Activated CD8-positive, alpha-beta memory T cell treated with anti-CD3 and anti-CD28 coated beads for 1 hour (primary cell): ENCODE measurements at places on chromosomes 11 and 22.

GRCh38 chr22:50310949-50311444 lies 3.6 kb upstream of the PLXNB2 start:
- no peak for DNase-seq

- no peak for DNase-seq
Measured at GRCh38 chr11:78940500-78941225, 366.0 kb upstream of the NARS2 start.

GRCh38 chr22:25030636-25031035 lies 78.1 kb downstream of the KIAA1671 start:
- no peak for DNase-seq

GRCh38 chr22:45579306-45579705 lies 76.6 kb downstream of the FBLN1 start:
- DNase-seq = no peak

GRCh38 chr22:39177791-39178190 lies 25.3 kb upstream of the CBX7 start:
- no peak for DNase-seq

GRCh38 chr11:112165049-112165448 lies 1.2 kb upstream of the IL18 start:
- no peak for DNase-seq

DNA sequence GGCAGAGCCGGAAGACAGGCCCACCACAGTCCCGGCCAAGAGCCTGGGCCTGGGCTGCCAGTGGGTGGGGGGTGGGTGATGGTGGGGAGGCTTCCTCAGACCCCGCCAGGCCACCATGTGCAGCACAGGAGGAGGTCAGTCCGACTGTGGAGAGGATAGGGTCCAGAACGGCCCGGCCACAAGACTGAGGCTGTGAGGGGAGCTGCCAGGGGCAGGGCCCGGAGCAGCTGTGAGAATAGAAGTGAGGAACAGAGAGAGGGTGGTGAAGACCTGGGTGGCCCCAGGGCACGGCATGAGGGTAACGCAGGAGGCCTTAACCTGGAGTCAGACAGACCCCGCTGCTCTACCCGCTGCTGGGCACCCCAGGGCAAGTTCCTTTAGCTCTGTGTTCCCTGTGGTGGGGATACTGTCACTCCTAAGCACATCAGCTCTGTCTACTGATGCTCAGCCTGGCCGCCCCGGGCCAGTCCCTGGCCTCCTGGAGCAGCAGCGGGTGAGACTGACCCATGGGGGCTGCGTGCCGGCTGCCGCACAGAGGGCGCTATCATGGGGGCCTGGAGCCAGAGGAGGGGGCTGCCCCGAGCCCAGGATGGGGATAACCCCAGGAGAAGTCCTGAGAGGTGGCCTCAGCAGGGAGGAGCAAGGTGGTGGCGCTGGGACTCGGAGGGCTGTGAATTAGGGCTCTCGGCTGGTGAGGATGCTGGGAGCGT lies 1.7 kb downstream of the FERMT3 start:
- no peak for DNase-seq

- DNase-seq = no peak
Measured at GRCh38 chr22:31719850-31720471, 30.0 kb downstream of the PRR14L start.

GRCh38 chr11:115425816-115426215 lies 78.4 kb downstream of the CADM1 start:
- no peak for DNase-seq

DNA sequence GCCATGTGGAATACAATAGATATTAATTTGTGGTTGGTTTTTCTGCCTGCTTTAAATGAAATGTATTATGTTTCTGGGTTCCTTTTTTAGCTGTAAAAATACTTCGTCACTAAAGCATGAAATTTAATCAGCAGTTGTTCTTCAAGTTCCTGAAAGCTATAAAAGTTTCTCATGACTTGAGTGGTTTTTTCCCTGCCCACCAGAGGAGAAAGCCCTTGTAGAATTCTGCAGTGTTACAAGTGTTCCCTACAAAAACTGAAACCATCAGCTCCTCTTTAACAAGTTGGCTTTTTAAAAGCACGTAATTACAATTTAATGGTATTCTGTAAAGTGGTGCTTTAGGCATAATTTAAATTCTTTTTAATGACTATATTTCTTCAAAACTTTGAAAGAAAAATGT lies 56.2 kb downstream of the PANX1 start:
- DNase-seq = no peak

DNA sequence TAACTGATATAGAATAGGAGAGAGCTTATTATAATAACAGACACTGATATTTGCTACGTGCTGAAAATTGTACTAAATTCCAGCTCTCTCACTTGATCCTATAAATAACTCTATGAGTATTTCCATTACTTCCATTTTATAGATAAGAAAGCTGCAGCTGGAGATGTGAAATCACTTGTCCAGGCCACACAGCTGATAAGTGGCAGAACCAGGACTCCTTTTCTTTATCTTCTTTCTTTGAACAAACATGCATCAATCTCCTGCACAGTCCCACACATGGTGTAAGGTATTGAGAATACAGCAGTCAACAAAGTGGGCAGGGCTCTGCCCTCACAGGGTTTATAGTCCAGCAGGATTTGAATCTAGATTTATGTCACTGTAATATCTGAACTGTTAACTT lies 652.1 kb downstream of the NELL1 start:
- DNase-seq = no peak

DNA sequence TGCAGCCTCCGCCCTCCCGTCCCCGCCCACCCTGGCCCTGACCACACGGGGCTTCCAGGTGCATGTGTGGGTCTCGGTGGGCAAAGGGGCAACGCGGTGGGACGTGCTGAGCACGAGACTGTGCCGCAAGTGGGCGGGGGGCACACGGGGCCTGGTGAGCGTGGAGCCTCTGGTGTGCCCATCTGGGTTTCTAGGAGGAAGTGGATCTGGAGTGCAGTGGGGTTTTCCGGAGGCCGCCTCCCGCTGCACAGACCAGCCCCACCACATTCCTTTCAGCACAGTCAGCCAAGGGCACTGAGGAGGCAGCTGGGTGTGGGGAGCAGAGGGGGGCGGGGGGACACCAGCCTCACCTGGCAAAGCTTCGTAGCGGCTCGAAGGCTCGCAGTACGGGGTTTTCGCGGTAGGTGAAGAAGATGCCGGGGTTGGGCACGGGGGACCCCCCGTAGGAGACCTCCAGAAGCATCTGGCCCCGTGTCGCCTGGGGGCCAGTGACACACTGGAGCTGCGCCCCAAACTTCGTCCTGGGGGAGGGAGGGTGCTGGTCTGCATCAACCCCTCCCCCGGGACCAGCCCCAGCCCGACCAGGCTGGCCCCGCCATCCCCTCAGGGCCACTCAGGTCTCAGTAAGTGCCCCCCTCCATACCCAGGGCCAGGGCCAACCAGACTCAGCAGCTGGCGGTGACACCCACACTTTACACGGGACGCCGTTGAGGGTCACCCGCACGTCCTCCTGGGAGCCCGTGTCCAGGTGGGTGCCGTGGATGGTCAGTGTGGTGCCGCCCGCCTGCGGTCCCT lies 12.4 kb upstream of the MAPK11 start:
- DNase-seq = no peak

- no peak for DNase-seq
Measured at GRCh38 chr11:16745950-16746605, 7.6 kb downstream of the C11orf58 start.

DNA sequence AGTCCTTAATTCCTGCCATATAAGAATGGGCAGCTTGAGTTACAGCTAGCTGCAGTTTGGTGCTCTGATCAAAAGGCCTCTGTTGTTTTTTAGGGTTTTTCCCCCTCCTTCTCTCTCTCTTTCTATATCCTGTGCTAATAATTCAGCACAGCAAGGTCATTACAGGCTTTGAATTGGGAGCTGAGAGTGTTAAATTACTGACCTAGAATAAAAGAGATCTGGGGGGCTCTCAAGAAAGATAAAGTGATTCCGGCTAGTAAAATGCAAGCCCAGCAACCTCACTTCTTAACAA lies 84.9 kb downstream of the CSTPP1 start:
- no peak for DNase-seq

- no peak for DNase-seq
Measured at GRCh38 chr11:131889760-131890581, 519.6 kb downstream of the NTM start.

DNA sequence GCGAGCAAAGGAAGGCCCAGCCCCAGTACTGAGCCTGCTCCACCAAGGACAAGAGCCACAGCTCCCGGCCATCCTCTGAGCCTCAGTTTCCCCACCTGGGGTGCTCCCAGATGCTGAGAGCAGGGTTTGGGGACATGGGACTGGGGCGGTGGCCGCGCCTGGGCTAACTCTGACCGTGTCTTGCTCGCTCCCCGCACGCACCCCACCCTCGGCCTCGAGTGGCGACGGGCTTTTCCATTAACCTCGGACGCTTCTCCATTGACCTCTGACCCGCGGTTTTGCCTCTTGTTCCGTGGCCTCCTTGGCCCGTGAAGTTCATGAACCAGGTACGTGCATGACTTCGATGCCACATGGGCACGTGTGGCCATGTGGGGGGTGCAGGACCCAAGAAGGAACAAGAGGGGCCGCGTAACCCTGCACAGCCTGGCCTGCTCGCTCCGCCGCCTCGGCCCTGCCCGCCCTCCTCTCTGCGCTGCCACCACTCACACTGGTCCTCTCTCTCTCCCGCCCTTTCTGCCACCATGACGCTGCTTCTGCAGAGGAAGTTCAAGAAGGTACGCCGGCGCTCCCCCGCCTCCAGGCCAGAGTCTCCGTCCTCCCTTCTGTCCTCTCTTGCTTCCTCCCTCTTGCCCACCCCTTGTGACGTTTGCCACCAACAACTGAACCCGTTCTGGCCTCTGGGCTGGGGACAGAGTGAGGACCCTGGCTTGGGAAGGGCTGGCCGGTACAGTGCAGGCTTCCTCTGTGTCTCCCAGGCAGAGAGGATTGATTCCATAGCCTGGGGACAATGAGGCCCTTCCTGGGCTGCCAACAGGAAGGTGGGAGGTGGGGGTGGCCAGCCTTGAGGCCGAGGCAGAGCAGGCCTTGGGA lies 6.9 kb downstream of the TNNT3 start:
- DNase-seq = no peak

DNA sequence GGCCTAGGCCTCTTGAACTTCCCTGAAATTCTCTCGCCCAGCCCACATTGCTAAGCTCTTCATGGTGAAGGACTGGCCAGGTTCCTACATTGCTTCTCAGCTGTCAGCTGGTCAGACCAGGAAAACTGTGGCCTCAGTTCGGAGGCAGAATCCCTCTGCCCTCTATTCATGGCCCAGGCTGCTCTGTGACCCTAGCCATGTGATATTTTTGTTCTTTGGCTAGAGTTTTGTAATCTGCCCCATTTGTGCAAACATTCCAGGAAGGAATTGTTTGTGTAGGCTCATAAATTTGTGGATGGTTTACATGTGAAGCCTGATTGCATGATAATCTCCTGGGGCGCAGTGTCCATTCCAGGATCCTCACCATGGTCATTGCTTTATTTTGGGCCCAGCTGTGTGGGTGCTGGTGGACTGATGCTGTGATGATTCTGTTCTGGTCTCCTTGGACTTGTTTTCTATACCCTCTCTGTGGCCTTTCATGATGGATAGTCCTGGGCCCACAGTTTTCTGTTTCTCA lies 149.1 kb upstream of the E2F8 start:
- no peak for DNase-seq

- DNase-seq = no peak
Measured at GRCh38 chr22:49774499-49775151, 53.0 kb downstream of the BRD1 start.

- no peak for DNase-seq
Measured at GRCh38 chr11:128625746-128626145, 38.4 kb upstream of the ETS1 start.

DNA sequence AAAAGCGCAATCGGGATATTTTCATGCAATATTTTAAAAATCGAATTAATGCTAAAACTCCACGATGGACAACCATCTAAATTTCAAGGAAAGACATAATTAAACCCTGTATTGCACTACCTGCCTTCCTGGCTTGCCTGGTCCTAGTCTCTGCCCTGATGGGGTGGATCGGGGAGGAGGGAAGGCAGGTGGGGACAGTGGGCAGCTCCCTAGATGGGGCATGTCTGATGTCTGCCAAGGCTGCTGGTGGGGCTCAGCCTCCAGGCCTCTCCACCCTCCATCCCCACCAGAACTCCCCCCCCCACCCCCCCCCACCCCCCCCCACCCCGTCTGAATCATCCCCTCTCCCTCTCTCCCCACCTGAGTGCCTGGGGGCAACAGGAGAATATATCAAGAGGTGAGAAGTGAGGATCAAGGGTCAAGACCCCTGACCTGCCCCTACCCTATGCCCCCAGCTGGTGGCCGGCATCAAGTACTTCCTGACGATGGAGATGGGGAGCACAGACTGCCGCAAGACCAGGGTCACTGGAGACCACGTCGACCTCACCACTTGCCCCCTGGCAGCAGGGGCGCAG lies 650 bp downstream of the CST6 start:
- DNase-seq = no peak

- DNase-seq = no peak
Measured at GRCh38 chr11:129932381-129933067, 37.1 kb upstream of the NFRKB start.

GRCh38 chr11:3866836-3867208 lies 11.4 kb downstream of the STIM1 start:
- no peak for DNase-seq

DNA sequence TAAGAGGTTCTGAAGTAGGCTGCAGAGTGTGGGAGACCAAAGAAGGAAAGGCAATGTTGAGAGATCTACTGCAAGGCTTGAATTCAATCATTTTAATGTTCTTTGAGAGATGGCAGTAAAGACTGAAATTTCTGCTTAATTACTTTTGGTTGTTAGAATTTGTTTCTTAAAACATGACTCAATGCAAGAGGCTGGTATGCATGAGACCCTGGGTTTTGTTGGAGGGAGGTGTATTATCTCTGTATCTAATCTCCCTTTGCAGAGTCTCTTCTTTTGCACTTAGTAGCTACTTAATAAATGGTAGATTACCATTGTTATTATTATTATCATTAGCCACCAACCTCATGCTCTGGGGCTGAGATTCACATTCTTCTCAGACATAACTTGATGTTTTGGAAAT lies 87.4 kb upstream of the DRD2 start:
- no peak for DNase-seq

DNA sequence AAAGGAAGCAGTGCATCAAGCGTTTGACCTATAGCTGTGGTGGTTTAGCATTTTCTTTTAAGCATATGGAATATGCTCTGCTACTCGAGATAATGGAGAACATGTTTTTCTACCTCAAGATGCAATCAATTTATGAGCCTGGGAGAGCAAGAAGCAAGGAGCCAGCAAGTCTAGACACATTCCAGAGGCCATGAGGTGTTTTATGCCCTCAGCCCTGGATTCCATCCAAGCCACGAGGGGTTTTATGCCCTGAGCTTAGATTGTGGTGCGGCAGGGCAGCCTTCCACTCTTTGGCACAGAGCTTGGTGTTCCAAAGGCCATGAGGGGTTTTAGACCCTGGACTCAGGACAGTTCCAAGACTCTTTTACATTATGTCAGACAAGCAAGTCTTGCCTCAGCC lies 11.7 kb upstream of the DNAJB13 start:
- no peak for DNase-seq

DNA sequence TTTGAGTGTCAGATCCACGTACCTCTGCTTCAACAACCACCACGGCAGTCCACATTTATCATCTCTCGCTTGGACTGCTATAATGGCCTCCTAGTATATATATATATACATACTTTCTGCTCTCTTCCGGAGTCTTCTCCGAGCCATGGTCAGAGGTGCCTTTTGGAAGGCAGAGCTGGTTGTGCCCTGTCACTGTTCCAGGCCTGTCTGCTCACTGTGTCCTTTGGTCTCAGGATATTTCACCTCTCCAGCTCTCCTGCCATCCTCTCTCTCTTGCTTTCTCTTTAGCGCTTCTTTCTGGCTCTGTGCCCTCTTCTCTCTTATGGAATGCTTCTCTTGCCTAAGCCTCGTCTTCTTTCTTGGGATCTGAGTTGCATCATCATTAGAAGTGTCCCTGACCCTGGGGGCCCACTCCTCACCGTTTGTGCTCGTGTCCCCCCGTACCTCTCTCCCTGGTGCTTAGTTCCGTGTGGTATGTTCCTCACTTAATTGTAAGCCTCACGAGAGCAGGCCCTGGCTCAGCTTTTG lies 86.1 kb upstream of the RASSF10 start:
- no peak for DNase-seq
